ENCODE measurements at places on chromosomes 5 and 9.

GRCh38 chr5:128711216-128711615, 173.2 kb upstream of the FBN2 start:
- DNase-seq, result no peak

DNA sequence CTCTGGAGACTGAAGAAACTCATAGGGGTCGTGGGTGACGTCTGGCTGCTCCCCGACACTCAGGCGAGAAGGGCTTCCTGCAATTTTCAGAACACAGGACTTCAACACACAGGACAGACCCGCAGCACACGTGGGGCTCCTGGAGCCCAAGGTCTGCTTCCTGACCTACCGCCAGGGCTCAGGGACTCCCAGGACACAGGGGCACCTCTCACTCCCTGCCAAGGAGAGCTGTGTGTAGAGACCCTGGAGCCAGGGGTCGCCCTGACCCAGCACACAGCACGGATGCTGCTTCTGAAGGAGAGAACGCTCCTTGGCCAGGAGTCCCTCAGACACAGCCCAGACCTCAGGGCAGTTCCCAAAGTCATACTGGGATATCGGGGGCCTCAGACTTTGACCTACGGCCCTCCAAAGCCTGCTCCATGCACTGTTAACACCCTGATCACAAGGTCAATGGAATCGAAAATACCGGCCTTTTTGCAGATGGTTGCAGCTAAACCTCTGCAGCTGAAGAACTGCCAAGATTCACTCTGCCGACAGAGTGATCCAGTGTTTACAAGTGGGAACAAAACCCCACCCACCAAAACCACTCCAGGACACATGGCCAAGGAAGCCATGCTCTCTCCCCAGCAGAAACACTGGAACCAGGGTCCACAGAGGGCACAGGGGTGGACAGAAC, 13.8 kb upstream of the ZDHHC11 start:
- DNase-seq, result no peak

DNA sequence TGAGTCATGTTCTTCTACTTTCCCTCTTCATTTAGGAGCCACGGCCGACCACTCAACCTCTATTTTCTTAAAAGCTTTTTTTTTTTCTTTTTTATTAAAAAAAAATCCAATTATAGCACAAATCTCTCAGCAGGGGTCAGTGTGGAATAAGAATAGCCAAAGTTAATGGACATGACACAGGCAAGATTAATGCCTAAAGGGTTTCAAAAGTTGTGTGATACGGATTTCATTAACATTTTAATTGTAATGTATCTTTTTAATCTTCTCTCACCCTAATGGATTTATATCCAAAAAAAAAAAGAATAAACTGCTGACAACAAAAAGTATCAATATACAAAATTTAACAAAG, 5.4 kb downstream of the NACC2 start:
- peak; percentile 75 for DNase-seq

- DNase-seq, result no peak
Observed at GRCh38 chr9:98806394-98807035, 955 bp upstream of the GALNT12 start.

DNA sequence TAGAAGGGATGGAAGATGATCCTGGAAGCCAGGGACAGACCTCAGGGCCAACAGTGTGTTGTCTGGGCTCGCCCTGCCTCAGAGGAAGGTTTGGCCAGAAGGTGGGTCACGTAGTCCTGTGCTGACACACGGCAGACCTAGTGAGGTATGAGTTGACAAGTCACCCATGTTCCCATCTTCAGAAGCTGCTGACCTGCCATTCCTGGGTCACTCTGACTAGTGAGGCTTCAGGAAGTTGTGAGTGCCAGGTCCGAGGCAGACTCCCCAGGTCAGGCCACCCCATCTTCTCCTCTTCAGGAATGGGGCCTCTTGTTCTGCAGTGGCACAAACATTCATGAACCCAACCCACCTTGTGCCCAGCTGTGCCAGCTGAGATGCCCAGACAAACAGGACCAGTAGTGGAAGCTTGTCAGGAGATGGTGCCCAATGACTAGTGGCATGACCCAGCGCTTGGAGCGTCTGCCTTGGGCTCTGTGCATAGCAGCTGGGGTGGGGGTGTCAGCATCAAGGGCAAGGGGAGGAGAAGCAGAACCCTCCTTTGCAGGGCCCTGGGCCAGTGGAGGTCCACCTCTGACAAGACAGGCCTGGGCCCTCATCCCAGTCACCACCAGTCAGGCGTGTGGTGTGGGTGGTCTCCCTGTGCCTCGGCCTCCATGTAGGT, 16.8 kb upstream of the ANGPTL2 start:
- DNase-seq, result peak; percentile 4

DNA sequence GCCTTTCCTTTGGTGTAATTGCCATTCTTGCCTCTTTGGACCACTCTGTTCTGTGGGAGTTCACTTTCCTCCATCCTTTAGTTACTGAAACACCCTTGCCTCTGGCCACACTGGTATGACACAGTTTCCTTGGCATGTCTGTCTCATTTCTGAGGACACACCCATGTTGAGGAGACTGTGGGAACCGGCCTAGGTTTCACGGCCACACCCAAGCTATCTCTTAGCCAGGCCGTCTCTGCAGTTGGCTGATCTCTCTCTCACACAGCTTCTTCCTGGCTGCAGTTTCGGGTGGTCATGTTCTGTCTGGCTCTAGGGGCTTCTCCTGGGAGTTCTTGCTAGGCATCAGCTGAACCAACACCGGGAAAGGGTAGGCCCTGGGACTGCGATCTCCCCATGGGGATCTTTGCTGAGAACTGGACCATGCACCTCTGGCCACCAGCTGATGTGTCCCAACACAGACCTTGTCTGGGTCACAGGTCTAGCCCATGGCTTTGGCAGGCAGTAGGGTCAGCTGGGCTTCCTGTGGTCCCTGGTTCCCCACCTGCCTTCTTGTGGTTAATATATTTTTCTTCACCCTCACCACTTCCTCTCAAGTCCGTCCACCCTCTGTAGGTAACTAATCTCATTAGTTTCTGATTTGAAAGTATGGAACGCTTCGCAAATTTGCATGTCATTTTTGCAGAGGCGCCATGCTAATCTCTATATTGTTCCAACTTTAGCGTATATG, 24.9 kb downstream of the ARHGEF37 start:
- DNase-seq, result no peak

DNA sequence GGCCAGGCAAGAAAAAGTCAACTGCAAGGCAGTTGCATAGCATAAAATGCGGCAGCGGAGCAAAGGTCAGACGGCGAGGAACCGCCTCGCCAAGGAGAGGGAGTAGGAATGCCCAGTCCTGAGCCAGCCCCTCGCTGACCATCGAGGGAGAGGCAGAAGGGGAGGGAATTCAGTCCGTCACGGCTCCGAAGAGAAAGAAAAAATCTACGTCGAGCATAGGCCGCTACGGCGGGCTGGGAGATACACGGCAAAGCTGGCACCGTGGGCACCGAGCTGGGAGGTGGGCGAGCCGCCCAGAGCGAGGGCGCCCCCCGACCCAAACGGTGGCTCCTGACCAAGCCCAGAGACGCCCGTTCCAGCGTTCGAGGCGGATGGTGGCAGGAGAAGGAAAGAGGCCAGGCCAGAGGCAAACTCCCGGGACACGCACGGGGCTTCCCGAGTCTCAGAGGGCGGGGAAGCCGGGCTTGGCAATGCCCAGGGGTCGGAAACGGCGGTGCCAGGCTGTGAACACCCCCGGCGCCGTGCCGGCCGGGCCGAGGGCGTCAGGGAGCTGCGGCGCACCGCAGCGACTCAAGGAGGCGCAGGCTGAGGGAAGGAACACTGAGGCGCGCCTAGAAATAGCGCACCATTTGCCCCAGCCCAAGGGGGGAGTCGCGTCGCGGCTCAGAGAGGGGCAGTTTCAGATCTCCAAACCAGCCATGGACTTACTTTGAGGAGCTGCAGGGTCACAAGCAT, 518 bp downstream of the SPRY4 start:
- no peak for DNase-seq

DNA sequence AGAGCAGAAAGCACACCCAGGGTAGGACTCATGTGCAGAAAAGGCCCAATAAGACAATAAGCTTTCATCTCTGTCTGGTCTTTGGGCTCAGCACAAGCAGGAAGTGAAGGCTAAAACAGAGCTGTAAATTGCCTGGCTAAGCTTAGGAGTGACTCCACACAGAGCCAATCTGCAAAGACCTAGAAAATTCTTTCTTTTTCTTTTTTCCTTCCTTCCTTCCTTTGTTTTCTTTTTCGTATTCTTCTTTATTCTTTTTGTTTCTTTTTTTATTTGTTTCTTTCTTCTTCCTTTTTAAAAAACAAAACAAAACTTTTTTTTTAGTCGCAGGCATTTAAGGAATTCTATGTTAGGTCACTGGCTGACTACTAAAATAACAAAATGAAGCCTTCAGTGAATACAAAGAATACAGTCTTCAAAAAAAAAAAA, 12.2 kb downstream of the SLC35A4 start:
- no peak for DNase-seq

DNA sequence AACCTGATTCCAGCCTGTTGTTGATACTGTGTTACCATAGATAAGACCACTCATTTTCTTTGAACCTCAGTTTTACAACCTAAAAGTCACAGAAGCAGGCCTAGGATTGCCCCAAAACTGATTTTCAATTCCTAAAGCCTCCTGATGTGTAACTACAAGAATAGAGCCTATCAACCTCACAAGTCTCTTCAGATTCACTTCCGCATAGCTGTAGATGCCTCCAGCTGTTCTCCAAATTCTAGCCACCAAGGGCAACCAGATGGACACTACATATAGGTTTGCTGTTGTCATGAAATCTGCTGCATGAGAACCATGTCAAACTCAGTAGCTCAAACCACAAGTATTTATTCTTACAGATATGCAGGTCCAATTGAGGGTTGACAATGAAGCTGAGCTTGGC, 143.5 kb downstream of the SPATA31D1 start:
- DNase-seq, result no peak

DNA sequence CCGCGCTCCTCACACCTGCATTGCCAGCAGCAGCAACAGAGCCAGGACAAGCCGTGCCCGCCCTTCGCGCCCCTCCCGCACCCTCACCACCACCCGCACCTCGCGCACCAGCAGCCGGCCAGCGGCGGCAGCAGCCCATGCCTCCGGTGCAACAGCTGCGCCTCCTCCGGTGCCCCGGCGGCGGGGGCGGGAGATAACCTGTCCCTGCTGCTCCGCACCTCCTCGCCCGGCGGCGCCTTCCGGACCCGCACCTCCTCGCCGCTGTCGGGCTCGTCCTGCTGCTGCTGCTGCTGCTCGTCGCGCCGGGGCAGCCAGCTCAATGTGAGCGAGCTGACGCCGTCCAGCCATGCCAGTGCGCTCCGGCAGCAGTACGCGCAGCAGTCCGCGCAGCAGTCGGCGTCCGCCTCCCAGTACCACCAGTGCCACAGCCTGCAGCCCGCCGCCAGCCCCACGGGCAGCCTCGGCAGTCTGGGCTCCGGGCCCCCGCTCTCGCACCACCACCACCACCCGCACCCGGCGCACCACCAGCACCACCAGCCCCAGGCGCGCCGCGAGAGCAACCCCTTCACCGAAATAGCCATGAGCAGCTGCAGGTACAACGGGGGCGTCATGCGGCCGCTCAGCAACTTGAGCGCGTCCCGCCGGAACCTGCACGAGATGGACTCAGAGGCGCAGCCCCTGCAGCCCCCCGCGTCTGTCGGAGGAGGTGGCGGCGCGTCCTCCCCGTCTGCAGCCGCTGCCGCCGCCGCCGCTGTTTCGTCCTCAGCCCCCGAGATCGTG, 517 bp downstream of the KCNN2 start:
- no peak for DNase-seq

DNA sequence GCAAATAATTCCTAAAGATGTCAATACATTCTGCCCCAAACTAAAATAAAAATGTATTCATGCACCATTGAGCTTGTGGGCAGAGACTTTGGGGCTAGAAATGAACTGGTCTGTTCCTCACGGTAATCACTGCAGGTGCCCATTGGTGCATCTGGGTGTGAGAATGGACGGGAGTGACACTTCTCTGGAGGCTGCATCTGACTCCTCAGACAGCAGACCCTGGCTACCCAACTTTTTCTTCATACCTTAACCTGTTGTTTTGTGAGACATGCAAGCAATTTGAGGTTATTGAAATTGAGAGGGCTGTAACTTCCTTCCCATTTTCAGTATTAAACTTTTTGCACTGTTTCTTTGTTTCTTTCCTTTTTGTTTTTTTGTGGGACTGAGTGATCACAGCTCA, 333.4 kb downstream of the ICE1 start:
- no peak for DNase-seq

DNA sequence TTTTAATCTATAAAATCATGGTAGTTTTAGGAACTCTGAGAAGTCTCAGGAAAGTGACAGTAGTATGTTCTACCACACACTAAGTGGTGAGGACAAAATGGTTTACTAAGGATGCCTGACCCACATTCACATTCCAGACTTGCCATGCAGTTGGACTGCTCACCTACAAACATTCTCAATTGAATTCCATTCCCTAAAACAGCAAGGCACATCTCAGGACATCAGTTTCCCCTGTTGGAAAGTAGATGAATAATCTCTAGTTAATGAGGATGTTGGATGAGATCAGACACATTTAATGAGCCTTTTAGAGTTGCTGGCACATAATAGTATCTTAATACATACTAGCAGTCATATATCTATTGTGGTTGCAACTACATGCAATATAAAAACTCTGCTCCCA, 76.6 kb downstream of the ZNF618 start:
- no peak for DNase-seq

GRCh38 chr5:78747055-78747454, 98.5 kb upstream of the LHFPL2 start:
- no peak for DNase-seq

- no peak for DNase-seq
Observed at GRCh38 chr5:23742701-23743100, 235.3 kb downstream of the PRDM9 start.

DNA sequence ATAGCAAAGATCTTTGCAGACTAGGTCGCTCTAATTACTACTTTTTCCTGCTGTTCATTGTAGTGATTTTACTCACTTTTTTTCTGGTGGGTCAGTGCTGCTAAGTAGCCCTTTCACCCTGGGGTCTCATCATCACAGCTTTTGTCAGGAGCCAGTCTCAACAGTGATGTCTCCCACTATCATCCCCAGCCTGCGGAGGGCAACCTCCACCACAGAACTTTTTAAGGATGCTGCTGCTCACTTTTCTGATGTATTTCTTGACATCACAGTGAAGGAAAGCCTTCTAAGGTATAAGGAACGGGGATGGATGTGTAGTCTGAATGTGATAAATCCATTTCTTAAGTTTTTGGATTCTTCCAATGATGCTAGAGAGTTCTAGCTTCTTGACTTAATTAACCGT, 242.5 kb upstream of the RIOK2 start:
- DNase-seq, result no peak

GRCh38 chr5:53151713-53152458, 42.3 kb upstream of the MOCS2 start:
- no peak for DNase-seq

GRCh38 chr5:28208356-28208755, 1170.0 kb upstream of the CDH9 start:
- peak; percentile 42 for DNase-seq

DNA sequence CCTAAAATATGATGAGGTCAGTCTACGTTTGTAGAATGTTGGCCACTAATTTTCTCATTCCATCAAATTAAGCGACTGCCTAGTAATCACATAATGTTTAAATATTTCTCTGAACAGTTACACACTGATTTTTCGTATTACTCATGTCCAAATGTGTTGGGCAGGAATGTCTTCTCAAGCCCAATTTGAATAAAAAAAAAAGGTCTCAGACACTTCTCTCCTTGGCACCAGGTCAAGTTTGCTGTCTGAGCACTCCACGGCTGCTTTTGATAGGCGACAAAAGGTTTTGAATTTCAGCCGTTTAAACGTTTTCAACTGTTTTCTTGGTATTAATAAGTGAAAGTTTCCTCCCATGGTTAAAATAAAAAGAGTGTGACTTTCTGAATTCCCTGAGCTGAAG, 542.1 kb downstream of the IRX1 start:
- DNase-seq, result no peak

Measured in HAP-1 (cell line).